ENCODE measurements at places on chromosomes 6 and 20.

- DNase-seq, result no peak
Observed at GRCh38 chr20:19024296-19025035, 188.0 kb upstream of the SLC24A3 start.

DNA sequence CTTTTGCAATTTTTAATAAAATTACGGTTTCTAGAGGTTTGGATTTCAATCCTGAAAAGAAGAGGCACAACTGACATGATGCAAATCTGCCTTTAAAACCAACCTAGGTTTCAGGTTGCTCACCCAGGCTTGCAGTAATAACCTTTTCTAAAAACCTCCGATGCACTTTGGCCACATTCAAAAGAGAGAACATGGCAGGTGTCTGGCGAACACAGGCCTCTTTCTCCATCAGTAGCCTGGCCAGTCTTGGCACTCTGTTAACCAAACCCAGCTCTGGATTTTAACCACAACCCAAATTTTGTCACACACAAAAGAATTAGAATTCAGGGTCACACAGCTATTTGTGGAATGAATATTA lies 55.8 kb upstream of the MAFB start:
- no peak for DNase-seq

DNA sequence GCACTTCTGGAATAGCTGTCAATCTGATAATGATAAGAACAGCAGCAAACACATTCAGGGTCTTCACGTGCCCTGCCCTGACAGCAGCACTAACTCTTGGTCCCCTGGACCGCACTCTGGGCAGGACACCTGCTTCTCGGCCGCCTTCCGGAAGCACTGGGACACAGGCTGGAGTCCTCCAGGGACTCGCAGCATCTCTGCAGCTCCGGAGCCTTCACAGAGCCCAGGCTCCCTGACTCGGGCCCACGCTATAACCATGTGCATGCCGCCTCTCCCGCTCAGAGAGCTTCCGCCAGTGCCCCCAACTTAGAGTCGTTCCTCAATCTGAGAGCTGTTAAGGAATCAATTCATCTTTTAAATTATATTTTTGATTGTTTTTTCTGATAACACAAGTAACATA lies 377.3 kb downstream of the TAF4 start:
- no peak for DNase-seq

DNA sequence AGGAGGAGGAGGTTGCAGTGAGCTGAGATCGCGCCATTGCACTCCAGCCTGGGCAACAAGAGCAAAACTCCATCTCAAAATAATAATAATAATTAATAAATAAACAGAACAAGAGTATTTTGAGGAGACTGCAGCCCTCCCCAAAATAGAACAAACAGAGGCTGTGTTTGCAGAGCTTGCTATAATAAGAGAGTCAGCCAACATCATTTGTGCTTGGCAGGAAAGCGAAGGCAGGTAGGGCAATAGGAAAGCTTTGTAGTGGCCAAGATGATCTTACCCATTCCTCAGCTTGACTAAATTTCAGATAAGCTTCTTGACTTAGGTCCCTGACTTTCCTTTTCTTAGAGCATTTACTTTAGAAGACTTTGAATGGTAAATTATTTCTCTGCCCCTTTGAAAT lies 6.7 kb downstream of the C6orf141 start:
- no peak for DNase-seq

- no peak for DNase-seq
Observed at GRCh38 chr6:154596701-154597100, 86.2 kb upstream of the CNKSR3 start.

DNA sequence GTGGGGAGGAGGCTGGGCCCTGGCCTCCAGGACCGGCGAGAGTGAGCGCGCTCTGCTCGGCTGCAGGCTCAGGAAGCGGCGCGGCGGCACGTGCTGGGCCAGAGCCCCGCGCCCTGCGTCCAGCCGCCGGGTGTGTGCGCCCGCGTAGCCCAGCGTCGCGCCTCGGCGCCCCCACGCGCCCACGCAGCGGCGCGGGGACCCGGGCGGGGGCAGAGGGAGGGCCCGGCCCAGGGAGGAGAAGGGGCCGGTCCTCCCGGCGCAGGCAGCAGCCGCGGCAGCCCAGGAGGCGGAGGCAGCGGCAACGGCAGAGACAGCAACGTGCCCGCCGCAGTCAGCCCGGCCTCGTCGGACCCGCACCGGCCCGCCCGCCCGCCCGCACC lies at the start of gene EYA2:
Gene EYA2, plus strand, starts transcription at position 265 of the 380 bp plus-strand sequence. CDS start 95,168 bp downstream, outside the sequence.
- no peak for DNase-seq

DNA sequence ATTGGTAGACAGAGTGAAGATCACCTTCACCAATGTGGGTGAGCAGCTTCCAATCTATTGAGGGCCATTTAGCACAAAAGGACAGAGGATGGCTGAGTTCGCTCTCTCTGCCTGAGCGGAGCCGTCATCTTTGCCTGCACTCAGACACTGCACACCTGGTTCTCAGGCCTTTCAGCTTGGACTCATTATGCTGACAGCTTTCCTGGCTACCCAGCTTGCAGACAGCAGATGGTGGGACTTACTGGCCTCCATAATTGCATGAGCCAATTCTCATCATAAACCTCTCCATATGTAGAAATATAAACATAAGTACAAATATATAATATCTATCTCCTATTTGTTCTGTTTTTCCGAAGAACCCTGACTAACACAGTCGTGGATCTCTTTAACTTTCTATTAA lies 13.7 kb downstream of the TBXT start:
- DNase-seq, result no peak

- no peak for DNase-seq
Observed at GRCh38 chr20:58511364-58511763, 3.8 kb downstream of the APCDD1L start.

DNA sequence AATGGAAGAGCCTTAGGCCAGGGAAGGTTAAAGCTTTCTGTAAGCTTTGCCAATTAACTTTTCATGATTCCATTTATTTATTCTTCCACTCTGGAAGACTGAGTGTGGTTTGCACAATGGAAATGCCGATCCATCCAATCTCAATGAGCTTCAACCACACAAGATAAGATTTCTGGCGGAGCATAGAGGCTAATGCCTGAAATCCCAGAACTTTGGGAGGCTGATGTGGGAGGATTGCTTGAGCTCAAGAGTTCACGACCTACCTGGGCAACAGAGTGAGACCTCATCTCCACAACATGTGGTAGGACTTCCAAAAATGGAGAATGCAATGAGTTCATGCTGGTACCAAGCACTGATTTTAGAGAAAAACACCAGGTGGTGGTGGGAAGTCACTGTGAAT lies 6.2 kb downstream of the ENPP1 start:
- peak; percentile 58 for DNase-seq

DNA sequence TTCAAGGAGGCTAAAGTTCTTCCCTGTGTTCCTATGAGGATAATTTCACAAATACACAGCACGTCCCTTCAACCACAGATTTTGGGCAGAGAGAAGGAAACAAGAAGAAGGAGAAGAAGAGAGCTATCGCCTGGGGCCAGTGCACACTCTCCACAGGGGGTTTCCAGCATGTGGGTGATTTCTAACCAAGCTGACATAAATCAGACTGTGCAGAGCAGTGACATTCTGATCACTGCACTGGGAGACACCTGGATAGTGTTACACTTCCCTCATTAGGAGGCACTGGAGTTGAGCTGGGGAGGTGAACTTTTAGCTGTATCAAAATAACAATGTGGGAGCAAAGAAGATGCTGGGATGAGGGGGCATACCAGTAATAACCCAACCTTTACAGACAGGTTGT lies 71.8 kb upstream of the CENPW start:
- DNase-seq, result no peak

DNA sequence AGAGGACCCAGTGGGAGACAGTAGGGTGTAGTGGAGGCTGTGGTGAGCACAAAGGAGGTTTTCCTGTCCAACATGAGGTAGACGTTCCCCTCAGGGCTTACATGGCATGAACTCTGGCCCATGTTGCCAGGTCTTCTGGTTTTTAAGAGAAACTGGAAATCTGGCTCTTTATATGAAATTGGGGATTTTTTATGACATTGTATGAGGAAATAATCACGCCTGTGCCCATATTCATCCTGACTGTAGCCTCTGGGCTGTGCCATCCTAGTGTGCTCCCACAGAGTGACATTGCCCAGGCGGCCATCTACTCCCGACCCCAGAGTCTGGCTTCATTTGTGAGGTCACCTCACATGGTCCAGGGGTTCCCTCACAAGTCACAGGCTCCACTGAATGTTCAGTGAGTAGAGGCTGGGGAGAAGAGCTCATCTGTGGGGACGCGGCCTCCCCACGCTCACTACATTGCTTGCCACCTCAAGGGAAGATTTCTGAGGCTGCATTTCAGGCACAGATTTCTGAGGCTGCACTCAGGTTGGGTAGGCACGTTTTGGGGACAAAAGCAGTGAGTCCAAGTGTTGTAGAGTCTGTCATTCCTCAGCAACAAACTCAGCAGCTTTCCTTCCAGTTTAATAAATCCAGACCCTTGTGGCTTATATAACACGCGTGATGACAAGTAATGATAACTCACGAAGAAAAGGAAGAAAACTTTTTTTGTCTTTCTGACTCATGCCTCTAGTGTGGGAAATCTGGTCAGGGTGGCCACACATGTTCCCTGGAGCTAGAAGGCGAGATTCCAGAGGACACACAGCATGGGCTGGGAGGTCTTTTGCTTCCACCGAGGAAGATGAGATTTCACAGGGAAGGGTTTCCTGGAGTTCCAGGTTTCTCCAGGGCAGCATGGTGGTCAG lies 41.7 kb downstream of the SLC24A3 start:
- DNase-seq, result no peak

GRCh38 chr6:39342692-39343395 lies 20.3 kb upstream of the KCNK16 start:
- DNase-seq, result no peak

GRCh38 chr6:35924146-35924545 lies 3.2 kb upstream of the SRPK1 start:
- DNase-seq, result no peak

- peak; percentile 44 for DNase-seq
Observed at GRCh38 chr6:50602292-50602691, 111.0 kb upstream of the TFAP2D start.

DNA sequence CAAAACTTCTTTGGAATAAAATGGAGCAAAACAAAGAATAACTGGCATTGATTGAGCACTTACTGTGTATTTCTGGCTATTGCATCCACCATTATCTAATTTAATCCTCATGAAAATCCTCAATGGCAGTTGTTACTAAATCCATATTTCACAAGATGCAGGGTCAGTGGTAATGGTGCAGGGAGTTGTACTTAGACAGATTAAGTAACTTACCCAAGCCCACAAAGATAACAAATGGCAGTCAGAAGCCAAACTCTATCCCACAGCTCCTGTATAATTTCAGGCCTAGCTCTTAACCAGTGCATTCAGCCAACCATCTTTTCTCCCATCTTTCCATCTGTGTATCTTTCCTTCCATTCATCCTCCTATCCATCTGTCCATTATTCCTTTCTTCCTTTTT lies 29.3 kb upstream of the SSTR4 start:
- no peak for DNase-seq

DNA sequence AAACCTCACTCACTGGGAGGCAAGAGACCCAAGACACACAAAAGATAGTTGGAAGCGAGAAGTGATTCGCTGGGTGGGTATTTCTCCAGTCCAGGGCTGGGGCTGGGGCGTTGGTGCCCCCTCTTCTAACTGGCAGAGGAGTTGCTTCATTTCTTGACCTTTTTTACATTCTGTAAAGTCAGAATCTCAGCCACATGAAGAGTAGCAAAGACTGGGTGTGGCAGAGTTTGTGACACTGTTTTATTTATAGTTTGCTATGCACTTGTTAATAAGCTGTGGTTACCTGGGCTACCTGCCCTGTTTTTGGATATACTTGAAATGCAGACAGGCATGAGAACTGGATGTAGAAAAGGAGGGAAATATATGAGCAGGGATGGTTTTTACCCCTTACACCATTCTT lies 42.3 kb downstream of the IL20RA start:
- no peak for DNase-seq

- no peak for DNase-seq
Observed at GRCh38 chr20:41903586-41903985, 285.4 kb upstream of the CHD6 start.

Data from kidney glomerular epithelial cell (primary cell).